ENCODE measurements at places on chromosomes 12 and 14.

DNA sequence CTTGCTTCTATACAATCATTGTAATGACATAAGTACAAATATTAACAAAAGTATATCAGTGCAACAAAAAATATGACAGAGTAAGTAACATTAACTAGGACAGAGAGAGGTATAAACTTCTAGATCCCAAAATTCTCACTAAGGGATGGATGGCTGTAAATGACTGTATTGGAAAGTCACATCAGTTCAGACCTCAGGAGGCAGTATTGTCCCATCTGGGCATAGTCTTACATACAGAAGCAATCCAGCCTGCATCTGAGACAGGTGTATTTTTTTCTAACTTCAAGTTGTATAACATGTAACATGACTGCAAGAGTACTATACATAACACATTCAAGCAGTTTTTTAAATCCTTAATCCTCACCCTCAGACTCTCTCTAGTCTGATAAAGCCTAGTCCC is 99.0 kb downstream of the GARIN6 start:
- DNase-seq: no peak

DNA sequence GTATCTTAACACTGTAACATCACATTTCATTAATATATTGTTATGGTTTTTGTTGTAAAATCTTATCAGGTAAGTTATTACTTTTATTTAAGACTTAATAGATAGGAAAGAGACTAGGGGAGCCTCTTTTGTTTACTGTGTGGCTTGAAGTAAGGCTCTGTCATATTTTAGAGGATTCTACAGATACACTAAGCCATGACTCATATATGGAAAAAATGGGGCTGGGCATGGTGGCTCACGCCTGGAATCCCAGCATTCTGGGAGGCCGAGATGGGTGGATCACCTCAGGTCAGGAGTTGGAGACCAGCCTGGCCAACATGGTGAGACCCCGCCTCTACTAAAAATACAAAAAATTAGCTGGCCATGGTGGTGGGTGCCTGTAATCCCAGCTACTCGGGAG is 23.6 kb upstream of the NPFF start:
- no peak for DNase-seq

- no peak for DNase-seq
Measured at GRCh38 chr12:85633491-85633890, 202.7 kb downstream of the RASSF9 start.

DNA sequence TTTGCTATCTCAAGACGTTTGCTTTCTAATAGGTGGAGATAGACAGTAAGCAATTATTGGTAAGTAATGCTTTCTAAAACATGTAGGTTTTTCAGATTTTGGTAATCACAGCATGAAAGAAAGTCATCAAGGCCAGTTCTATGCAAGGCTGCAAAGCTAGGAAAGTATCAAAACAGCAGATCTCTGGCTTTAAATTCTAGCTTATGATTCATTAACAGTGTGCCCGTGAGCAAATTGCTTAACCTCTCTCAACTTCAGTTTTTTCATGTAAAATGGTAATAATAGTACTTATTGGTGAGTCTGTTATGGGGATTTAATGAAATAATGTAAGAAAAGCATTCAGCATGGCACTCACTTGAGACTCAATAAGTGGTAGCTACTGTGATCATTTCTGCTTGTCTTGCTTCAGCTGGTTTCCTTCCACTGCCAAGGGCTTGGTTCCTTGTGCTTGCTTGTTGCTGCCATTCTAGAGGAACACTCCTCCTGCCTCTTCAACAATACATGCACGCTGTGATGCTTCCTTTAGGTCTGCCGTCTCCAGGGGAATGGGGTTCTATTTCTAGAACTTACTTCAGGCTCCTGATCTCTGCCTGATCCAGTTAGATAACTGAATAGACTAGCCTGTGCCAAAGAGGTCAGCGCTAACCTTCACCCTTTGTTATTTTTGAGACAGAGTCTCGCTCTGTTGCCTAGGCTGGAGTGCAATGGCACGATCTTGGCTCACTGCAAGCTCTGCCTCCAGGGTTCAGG is 88.4 kb downstream of the CAND1 start:
- no peak for DNase-seq

DNA sequence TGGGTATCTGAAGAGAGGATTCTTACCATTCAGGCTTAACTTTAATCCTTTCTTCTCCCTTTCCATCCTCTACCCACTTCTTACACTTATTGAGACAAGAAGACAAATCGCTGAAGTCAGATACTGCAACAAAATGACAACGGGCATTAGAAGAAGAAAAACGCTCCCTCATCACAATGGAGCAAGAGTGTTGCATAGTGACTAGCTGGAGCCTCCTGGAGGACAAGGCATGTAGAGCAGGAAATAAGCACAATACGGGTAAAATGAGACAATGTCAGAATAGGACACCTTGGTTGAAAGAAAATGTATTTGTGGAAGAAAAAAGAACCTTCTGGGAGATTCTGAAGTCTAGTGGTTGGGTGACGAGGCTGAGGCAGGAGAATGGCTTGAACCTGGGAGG is 501.0 kb downstream of the RERGL start:
- no peak for DNase-seq

- no peak for DNase-seq
Measured at GRCh38 chr12:125685915-125686314, 620.7 kb downstream of the AACS start.

- DNase-seq: no peak
Measured at GRCh38 chr14:99595034-99595433, 9.0 kb downstream of the CCDC85C start.

GRCh38 chr14:106039400-106039799 is 513.0 kb downstream of the TMEM121 start:
- DNase-seq: no peak

DNA sequence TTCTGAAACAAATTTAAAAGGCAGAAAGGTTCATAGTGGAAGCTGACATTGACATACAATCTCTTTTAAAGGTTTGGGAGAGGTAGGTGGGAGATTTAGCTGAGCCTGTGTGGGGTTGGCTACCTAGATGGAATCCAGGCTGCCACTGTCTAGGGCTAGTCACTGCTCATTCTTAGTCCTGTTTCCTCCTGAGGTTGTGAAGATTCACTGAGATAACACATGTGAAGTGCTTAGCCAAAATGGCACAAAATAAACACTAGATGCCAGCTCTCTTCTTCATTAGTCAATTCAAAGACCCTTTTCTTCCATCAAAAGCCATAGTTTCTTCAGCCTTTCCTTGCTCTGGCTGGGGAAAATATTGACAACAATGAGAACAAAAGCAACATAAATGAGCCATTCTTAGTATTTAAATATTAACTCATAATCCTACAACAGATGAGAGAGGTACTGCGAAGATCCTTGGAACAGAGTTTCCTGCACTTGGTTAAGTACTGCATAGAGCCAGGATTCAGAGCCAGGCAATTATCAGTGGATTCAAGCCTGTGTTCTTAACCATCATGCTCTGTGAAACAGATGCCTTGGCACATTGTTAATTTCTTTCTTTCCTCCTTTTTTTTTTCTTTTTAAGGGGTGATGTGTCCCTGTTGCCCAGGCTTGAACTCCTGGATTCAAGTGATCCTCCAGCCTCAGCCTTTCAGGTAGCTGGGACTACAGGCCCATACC is 3.5 kb downstream of the MYF6 start:
- no peak for DNase-seq

- peak; percentile 78 for DNase-seq
Measured at GRCh38 chr14:99574099-99574880, 29.7 kb downstream of the CCDC85C start.

- no peak for DNase-seq
Measured at GRCh38 chr12:77615332-77615731, 215.4 kb upstream of the NAV3 start.

- DNase-seq: no peak
Measured at GRCh38 chr14:72982146-72982708, 44.7 kb downstream of the ZFYVE1 start.

DNA sequence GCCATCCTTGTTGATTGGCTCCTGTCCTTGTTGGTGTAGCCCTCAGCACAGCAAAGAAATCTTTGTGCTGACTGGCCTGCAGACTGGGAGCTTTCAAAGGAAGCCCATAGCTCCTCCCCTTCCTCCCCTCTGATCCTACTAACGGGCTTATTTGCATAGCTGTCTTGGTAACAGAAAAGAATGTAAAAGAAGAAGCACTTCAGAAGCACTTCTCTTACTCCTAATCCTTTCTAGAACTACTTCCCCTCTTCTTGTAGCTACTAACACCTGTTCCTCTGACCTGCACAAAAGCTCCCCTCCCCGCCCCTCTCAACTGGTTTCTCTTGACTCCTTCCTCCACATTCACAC is 14.3 kb upstream of the RIC8B start:
- no peak for DNase-seq

GRCh38 chr12:71503579-71504391 is 64.2 kb downstream of the LGR5 start:
- DNase-seq: no peak

DNA sequence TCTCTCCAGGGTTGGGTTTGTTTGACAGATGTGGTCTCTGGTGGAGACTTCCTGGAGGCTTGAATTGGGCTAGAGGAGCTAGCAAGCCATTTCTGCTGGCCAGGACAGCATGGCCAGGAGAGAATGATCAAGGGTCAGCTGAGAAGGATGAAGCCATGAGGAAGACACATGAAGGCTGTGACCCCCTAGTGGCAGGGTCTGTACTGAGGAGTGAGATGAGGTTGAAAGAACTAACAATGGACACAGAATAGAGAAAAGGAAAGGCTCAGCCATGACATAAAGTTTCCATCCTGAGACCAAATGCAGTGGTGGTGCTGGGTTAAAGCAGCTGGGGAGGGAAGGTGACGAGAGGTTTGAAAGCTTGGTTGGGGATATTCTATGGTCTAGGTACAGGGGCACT is 89.9 kb downstream of the NT5DC3 start:
- no peak for DNase-seq

GRCh38 chr12:48414021-48414420 is 58.3 kb upstream of the ANP32D start:
- no peak for DNase-seq

DNA sequence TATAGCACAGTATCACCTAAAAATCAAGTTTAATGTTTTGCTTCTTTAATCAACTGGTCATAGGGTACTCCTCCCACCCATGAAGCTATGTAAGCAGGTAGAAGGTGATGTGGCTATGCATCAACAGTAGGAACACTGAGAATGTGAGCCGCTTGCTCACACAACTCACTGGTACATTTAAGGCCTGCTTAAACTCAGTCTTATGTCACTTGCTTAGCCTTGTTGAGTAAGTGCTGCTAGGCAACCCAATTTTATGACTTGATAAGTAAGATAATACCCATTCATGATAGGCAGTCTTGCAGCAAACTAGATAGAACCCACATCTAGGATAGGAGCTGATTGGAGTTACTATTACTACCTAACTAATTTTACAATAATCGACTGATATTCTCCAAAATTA is 70.0 kb upstream of the BMP4 start:
- no peak for DNase-seq

DNA sequence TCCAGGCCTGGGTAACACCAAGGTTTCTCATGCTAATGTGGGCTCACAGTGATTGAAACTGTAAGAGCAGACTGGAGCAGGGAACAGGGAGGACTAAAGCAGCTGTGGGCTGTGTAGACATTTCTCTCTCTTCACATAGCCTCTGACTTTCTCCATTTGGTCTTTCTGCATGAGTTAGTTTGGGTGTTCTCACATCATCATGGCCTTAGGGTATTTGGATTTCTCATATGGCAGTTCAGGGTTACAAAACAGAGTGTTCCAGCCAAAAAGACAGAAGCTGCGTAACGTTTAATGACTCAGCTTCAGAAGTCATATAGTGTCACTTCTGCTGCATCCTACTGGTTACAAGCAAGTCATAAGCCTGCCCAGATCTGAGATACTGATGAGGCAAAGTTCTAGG is 52.0 kb upstream of the OSBPL8 start:
- no peak for DNase-seq

GRCh38 chr14:100708425-100709288 is 18.0 kb upstream of the DLK1 start:
- no peak for DNase-seq

GRCh38 chr14:68623826-68624225 is 169.0 kb downstream of the ZFP36L1 start:
- DNase-seq: no peak

Measured in fibroblast of skin of left quadriceps (primary cell).